ENCODE measurements at places on chromosomes 11 and 22.

DNA sequence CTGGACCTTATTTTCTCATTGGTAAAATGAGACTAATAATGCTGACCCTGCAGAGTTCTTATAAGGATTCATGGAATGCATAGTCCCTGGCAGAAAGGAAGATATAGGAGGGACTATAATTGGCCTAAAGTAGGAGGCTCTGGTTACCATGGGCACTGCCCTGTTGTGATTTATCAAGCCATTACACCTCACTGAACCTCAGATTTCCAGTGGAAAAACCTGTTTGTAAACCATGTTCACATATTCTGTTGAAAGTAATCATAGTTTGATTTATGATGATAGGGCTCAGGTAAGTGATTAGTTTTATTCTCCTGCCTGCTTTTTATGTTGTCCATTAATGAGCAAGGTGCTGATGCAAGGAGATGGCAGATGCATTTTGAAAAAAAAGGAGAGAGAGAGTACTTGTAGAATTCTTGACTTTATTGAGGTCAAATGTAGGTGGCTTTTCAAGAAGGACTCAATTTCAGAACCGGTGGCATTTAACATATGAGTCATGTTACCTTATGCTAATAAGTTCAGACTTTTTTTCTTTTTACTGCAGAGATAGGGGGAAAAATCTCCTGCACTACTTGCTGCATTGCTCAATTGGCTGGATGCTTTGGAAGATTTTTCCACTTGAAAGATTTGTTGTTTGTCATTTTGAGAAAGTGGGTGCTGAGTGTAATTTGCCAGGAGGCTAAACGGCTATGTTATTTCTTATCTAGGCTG lies 14.6 kb downstream of the NF2 start:
- no peak for DNase-seq

DNA sequence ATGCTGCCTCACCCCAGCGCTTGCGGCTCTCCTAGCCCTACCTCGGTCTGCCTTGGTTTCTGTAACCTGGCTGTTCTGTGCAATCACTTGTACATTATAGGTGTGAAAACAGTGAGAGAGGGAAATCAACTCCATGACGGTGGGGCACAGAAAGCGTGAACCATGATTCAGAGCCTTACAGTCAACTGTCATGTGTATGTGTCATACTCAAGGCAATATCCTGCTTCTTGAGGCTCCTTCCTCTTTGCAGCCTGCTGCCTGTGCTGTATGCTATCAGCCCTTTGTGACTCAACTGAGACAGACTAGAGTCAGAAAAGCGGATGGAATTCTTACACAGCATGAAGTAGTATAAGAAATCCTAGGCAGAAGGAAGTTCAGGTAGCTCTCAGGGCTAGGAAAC lies 2.1 kb downstream of the NRIP3 start:
- no peak for DNase-seq

DNA sequence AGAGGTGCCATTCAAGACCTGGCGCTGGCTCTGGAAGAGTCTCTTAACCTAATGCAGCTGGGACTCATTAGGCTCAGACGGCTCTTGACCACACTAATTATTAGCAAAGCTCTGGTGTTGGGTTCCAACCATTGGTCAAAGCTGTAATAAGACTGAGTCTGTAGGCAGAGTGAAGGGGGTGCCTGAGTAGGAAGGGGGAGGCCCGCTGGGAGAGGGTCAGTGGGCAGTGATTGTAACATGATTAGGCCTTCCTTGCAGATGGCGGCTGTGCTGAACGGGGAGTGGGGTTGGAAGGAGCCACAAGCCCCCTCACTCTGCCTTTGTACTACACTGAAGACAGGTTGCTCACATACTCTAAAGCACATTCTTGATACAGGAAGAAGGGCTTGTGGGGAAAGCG lies 5.2 kb downstream of the SRPRA start:
- no peak for DNase-seq

DNA sequence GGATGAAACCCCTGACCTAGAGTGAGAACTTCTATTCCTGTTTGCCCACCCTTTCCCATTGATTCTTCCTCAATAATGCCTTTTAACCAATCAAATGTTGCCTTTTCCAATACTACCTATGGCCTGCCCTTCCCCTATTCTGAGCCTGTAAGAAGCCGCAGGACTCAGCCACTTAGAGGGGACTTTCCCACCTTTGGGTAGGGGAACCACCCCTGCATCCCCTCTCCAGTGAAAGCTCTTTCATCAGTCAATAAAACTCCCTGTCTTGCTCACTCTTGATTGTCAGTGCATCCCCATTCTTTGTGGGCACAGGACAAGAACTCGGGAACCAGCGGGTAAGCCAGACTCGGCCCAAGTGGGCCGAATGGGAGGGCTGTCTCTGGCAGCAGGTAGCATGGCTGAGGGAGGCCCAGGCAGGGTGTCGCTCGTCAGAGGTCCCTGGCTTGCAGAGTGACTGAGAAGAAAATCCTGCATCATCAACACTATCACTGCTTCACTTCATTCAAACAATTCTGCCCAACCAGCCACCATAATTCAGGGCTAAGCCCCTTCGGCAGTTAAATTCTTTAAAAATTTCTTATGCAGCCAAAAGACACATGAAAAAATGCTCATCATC lies 30.4 kb downstream of the LDHAL6A start:
- DNase-seq: no peak

- DNase-seq: no peak
These were observed 41.0 kb upstream of the EIF3D start for GRCh38 chr22:36569999-36570398.

All from HuH-7.5 (cell line).